ENCODE measurements at places on chromosomes 3 and 15.
A peak's percentile ranks its signal among the peaks of the same experiment; 100 is the strongest.

DNA sequence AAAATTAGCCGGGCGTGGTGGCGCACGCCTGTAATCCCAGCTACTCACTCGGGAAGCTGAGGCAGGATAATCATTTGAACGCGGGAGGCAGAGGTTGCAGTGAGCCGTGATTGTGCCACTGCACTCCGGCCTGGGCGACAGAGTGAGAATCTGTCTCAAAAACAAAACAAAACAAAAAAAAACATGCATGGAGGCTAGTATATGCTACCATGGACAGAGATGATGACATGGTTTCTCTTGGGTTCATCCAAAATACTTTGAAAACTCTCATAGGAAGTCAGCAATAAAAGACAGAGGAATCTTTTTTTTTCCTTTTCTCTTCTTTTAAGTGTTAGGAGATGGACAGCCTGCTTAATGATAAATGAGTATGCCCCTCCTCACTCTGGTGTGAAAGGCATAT, 137.7 kb upstream of the MB21D2 start:
- DNase-seq = no peak

DNA sequence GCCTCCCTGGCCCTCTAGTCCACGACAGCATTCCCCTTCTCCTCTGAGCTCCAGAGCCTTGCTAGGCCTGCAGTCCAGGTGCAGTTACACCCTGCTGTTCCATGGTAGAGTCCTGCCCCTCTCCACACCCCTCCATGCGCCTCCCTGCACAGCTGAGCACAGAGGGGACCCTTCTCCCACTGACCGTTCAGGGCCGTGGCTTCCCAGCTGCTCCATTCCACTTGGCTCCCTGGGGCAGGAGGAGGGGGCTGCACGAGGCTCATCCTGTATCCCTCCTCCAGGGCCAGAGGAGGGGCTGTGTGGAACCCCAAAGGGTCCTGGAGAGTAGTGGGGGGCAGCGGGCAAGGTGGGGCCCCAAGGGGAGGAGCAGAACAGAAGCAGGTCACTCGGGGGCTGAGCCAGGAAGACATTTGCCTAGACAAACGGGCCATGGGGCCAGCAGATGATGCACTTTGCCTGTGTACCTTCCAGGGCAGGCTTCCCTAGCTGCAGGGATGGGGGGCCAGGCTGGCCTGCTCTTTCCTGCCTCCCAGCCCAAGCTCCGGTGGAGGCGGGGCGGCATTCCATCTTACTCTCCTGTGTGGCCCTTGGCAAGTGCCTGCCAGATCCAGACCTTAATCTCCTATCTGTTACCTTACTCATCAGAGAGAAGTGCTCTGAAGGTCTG, 20.7 kb upstream of the GOLGA6C start:
- DNase-seq = no peak

DNA sequence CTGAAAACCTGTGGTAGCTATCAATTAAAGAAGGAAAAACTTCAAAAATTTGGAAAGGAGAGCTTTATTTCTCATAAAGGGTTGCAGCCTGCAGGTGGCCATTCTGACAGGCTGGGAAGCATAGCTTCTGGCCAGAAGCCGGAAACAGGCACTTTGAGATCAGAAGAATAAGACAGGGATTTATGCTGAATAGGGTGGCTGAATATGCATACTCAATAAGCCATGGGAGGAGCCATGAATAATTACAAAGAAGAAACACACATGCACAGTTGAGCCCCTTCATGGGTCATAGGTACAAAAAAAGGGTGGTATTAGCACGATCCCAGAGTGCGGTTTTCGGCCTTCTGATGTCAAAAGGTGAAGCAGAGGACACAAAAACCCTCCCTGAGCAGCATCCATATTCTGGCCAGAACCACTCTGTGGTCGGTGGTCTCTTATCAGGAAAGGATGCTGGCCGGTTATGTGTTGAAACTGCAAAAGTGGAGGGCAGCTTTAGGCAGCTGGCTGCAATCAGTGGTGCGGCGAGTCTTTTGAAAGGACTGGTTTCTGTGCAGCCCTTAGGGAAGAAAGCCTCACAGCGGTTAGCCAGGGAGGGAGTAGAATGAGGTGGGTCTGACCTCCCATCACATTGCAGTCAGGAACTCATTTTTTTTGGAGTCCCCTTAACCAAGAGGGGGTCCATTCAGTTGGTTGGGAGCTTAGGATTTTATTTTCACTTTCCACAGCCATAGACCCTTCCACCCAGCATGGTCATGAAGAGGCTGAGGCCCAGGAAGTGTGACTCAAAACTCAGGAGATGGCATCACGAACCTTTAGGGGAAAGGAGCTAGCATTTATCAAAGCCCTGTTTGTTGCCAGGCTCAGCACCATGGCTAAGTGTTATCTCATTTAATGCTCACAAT, 34.7 kb upstream of the CCDC174 start:
- no peak for DNase-seq

GRCh38 chr3:141436180-141436579, 50.6 kb upstream of the RASA2 start:
- no peak for DNase-seq

DNA sequence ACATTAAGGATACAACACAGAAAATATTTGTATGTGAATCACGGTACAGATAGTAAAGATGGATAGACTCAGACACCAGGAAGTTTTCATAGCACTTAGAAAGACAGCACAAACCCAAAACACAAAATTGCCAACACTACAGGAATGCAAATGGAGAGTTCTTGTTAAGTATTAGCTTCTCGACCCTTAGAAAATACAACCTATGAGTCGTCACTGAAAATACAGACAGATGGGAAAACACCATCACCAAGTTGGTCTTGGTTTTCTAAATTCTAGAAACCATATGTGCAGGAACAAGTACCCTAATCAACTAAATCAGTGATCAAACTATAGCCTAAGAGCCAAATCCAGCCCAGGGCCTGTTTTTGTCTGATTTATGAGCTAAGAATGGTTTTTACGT, 50.7 kb downstream of the PEAK1 start:
- no peak for DNase-seq

DNA sequence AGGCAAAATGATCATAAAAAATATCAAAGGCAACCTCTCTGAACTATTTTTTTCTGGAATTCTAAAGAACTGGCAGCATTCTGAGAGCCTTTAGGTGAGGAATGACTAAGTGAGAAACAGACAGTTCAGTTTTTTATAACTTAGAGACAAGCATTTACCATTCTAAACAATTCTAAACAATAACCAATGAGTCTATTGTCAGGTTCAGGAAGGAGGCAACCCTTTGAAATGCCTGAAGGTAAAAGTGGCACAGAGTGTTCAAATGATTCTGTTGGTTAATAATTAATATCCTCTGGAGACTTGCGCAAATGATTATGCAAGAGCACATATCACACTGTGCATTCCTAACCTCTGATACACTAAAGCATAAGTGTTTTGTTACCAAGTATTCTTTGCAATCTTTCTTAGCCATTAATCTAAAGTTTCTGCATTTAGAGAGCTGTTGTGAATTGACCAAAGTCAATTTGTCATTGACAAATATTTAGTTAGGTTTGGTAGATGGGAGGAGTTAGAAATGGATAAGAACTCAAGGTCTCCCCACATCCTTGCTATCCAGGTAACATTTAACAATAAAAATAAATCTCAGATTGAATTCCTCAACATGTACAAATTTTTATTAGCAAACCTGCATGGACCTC, 9.2 kb upstream of the TGFBR2 start:
- DNase-seq = peak; percentile 55

DNA sequence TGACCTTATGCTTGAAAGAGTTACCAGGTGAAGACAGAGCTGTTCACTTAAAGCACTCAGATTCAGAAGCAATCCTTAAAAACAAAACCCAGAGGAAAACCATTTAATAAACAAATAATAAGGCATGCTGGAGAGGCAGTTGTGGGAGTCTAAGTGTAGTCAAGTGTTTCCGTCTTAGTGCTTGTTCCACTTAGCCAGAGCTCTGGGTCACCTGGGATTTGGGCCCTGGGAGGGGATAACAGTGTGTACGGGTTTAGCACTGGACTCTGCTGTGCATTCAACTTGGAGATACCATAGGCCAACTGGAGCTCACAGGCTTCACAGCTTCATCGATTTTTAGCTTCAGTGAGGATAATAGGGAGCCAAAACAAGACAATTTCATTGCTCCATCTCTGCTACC, 444.6 kb downstream of the CNTN4 start:
- DNase-seq = no peak

GRCh38 chr3:138381950-138382715, 33.8 kb downstream of the MRAS start:
- DNase-seq = peak; percentile 21

GRCh38 chr15:35197306-35197705, 112.2 kb upstream of the NANOGP8 start:
- no peak for DNase-seq

DNA sequence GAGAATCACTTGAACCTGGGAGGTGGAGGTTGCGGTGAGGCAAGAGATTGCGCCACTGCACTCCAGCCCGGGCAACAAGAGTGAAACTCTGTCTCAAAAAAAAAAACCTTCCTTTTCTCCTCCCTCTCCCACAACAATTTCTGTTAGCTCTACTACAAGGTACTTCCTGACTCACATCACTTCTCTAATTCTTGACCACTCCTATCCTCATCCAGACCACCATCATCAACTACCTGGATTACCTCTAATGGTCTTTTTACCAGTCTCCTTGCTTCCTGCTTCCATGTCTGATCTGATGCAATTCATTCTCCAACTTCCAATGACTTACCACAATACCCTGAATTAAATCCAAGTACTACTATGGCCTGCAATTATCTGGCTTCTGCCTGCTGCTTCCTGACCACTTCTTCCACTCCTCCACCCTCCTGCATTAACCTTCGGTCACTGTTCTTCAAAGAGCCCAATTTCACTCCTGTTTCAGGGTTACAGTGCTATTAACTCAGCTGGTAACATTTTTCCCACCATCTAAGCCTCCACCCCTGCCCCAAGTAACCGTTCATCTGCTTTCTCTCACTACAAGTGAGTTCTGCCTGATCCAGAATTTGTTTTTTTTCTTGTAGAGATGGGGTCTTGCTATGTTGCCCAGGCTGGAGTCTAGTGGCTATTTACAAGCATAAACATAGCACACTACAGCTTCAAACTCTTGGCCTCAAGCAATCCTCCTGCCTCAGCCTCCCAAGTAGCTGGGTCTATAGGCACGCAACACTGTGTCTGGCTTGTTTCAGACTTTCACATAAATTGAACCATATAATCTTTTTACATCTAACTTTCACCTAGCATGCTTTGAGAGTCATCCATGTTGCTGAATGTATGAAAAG, 27.8 kb downstream of the DCAF1 start:
- DNase-seq = no peak

DNA sequence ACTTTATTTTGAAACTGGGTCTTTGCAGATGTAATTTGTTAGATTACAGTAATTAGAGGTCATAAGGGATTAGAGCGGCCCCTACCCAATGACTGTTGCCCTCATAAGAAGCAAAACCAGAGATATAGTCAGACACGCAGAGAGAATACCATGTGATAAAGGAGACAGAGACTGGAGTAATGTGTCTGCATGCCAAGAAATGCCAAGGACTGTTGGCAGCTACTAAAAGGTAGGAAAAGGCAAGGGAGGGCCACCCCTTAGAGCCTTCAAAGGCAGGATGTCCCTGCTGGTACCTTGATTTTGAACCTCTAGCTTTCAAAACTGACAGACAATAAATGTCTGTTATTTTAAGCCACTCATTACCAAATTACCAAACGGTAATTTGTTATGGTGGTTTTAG, 548.2 kb downstream of the FHIT start:
- DNase-seq = no peak

DNA sequence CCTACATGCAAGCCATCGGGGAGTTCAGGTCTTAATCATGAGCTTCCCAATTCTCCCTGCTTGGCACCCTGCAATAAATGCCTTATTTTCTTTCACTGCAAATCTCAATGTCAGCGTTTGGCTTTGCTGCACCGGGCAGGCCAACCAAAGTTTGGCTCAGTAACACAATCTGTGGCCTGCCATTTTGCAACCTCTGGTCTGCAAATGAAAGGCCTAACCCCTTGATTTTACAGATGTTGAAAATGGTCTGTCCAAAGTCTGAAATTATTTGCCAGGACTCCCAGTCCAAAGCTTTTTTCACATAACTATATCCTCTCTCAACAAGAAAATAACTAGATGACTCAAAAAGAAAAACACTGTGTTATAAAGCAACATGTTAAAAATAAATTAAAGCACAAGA, 34.0 kb upstream of the LEKR1 start:
- DNase-seq = no peak

- DNase-seq = no peak
These were observed 27.8 kb downstream of the KLHL6 start for GRCh38 chr3:183527428-183528379.
